RWPE2 (cell line): ENCODE measurements at places on chromosomes 5 and 9.

GRCh38 chr5:94910721-94911120 lies 292.3 kb downstream of the SLF1 start:
- no peak overlapping the region for H3K4me3 ChIP-seq
- DNase-seq = no peak
- H3K27me3 ChIP-seq = no peaks in the 10 kb centered on the region
- no peaks in the 10 kb centered on the region for H3K4me1 ChIP-seq
- no peak overlapping the region for H3K27ac ChIP-seq

GRCh38 chr9:34710023-34710422 lies at the start of gene CCL21:
CCL21 (minus strand) TSS chr9:34710136; CDS start chr9:34710066, 70 bp downstream.
- H3K4me3 ChIP-seq = no peak within 1 kb of the TSS
- H3K27me3 ChIP-seq = no peaks in the 10 kb centered on the region
- H3K36me3 ChIP-seq = no peaks in the 10 kb centered on the region
- H3K27ac ChIP-seq = no peak within 1 kb of the TSS

- H3K27ac ChIP-seq = no peak overlapping the region
- no peak overlapping the region for H3K4me3 ChIP-seq
- no peak for DNase-seq
- H3K4me1 ChIP-seq = no peaks in the 10 kb centered on the region
- no peaks in the 10 kb centered on the region for H3K36me3 ChIP-seq
- peaks cover 19% of the 10 kb centered on the region for H3K27me3 ChIP-seq
These were observed 8.9 kb downstream of the AGXT2 start for GRCh38 chr5:35038891-35039290.

GRCh38 chr9:97478301-97478981 lies 23.0 kb upstream of the TMOD1 start:
- DNase-seq = no peak
- no peak overlapping the region for H3K4me3 ChIP-seq
- no peaks in the 10 kb centered on the region for H3K27me3 ChIP-seq
- no peak overlapping the region for H3K27ac ChIP-seq
- peaks cover 5% of the 10 kb centered on the region for H3K36me3 ChIP-seq
- no peaks in the 10 kb centered on the region for H3K4me1 ChIP-seq

GRCh38 chr9:134662143-134662876 lies 20.7 kb downstream of the COL5A1 start:
- H3K27me3 ChIP-seq = no peaks in the 10 kb centered on the region
- H3K27ac ChIP-seq = peak overlapping the region; percentile 91
- peak; percentile 76 for DNase-seq
- H3K4me3 ChIP-seq = no peak overlapping the region
- no peaks in the 10 kb centered on the region for H3K36me3 ChIP-seq

DNA sequence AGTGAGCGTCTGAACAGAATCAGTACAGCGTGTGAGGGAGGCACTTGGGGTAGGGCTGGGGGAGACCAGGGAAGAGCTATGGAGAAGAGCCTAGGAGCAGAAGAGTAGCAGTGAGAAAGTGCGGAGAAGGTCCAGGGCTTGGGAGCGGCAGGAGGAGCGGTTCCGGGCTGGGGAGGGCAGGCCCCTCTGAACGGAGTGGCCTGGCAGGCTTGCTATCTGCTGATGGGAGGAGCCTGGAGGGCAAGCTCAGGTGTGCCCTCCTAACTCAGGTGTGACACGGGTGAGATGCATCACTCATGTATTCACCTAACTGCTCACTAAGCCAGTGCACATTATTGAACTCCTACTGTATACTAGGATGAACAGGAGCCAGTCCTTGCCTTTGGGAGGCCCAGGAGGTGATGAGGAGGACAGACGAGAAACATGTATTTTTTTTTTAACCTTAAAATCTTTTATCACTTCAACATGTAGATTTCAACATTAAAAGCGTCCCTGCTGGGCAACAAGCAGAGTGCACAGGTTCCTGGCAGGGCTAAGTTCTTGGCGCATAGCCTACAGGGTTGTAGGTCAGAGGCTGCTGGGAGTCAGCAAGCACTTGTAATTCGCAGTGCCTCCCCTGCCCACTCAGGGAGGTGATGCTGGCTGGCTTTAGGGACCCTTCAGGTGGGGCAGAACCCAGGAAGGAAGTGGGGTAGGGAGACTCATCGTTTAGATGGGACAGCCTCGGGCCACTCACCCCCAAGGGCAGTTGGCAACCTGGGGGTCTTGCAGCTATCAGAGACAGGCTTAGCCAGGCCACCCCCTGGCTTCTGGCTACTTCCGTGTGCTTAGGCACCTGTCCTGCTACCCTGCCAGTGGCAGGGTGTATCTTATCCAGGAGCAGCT lies 55.5 kb downstream of the TMOD1 start:
- no peak overlapping the region for H3K4me3 ChIP-seq
- no peaks in the 10 kb centered on the region for H3K36me3 ChIP-seq

GRCh38 chr5:131379723-131380122 lies 115.9 kb downstream of the CDC42SE2 start:
- no peaks in the 10 kb centered on the region for H3K36me3 ChIP-seq
- DNase-seq = no peak
- no peak overlapping the region for H3K4me3 ChIP-seq
